Stimulated activated CD4-positive, alpha-beta T cell treated with anti-CD3 and anti-CD28 coated beads, Interleukin-15, amount 100 ng/mL, for 1 hour (primary cell): ENCODE measurements at places on chromosomes 7 and 10.

GRCh38 chr7:5672468-5672867, 109.0 kb downstream of the RNF216 start:
- no peak for DNase-seq

- no peak for DNase-seq
Measured at GRCh38 chr7:155517452-155517851, 28.9 kb downstream of the CNPY1 start.

DNA sequence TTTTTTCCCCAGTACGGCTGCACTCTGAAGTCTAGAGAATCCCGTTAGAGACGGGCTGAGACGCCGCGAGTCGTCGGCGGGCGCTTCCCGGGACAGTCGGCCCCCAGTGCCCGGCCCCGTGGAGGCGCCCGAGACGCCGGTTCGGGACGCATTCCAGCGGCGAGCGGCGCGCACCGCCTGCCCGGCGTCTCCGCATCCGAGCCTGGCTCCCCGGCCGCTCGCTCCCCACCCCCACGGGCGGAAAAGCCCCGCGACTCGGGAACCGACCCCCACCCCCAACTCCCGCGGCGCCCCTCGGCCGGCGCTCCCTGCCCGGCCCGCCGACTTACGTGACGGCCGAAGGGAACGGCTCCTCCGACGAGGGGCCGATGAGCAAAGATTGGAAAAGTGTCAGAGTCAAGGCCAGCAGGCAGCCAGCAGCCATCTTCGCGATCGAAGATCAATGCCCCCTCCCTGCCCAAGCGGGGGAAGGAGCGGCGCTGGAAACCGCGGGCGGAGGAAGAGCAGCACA, 486 bp downstream of the CACNA2D1 start:
- no peak for DNase-seq

- DNase-seq: peak; percentile 51
Measured at GRCh38 chr7:17298840-17299482, 509 bp downstream of the AHR start.

GRCh38 chr10:58665361-58665760, 152.7 kb downstream of the BICC1 start:
- no peak for DNase-seq

- DNase-seq: no peak
Measured at GRCh38 chr7:97006816-97007582, 1.6 kb downstream of the DLX6 start.
